Astrocyte (in vitro differentiated cells and primary cell): ENCODE measurements at places on chromosomes 1 and 21.

DNA sequence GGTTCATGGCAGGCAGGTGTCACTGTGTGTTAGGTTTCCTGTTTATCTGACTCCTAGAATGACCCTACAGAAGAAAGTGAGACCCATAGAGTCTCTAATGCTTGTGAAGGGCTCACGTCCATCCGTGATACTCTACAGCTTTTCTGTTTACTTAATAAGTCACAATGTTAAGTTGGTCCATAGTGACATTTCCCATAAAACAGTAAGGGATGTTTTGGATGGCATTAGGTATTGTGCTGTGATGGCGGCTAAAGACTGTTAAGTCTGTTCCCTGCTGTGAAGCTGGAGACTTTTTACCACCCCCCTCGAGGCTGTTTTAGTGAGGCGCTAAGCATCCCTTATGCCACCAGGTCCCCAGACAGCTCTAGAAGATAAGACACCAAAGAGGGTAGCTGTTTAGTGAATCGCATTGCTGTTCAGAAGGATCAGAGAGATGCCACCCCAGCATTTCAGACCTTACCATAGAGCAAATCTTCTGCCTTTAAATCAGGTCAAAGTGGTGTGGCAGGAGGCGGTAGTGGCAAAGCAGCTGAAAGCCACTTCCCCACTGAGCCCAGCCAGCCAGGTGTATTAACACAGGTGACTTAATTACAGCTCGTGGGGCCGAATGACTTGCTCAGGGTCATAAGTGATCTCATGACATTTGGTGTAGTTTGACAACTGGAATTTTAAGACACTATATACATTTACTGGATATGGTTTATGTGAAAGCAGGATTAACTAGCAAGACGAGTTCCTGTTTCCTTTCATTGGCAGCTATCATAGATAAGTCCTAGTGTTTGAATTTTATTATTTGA lies 25.0 kb downstream of the SLC37A1 start:
- DNase-seq, result no peak

- DNase-seq, result no peak
Measured at GRCh38 chr21:19013916-19014315, 610.3 kb upstream of the TMPRSS15 start.

DNA sequence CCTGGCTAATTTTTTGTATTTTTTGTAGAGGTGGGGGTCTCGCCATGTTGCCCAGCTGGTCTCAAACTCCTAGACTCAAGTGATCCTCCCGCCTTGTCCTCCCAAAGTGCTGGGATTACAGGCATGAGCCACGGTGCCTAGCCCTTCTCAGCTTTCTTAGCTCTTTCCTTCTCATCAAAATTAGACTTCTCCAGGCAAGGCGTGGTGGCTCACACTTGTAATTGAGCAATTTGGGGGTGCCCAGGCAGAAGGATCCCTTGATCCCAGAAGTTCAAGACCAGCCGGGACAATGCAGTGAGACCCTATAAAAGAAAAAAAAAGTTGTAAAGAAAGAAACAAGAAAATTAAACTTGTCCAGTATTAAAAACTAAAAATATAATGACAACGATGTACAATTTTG lies 112.6 kb upstream of the ERRFI1 start:
- DNase-seq, result no peak

DNA sequence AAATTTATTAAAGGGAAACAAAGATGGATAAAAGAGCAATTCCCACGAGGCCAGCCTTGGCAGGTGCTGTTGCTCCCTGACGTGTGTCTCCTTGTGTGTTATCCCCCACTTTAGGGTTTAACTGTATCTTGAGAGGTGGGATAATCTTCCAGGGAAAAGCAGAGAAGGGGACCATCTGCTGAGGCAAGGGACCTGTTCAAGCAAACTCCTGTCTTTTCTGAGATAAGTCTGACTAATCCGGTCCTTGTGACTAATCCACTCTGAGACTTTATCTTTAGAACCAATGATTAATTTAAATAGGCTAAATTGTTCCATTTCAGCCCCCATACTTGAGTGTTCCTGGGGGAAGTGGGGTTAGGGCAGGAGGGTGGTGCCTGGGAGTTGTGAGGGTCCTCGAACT lies 163.6 kb downstream of the CAMTA1 start:
- peak; percentile 36 for DNase-seq

DNA sequence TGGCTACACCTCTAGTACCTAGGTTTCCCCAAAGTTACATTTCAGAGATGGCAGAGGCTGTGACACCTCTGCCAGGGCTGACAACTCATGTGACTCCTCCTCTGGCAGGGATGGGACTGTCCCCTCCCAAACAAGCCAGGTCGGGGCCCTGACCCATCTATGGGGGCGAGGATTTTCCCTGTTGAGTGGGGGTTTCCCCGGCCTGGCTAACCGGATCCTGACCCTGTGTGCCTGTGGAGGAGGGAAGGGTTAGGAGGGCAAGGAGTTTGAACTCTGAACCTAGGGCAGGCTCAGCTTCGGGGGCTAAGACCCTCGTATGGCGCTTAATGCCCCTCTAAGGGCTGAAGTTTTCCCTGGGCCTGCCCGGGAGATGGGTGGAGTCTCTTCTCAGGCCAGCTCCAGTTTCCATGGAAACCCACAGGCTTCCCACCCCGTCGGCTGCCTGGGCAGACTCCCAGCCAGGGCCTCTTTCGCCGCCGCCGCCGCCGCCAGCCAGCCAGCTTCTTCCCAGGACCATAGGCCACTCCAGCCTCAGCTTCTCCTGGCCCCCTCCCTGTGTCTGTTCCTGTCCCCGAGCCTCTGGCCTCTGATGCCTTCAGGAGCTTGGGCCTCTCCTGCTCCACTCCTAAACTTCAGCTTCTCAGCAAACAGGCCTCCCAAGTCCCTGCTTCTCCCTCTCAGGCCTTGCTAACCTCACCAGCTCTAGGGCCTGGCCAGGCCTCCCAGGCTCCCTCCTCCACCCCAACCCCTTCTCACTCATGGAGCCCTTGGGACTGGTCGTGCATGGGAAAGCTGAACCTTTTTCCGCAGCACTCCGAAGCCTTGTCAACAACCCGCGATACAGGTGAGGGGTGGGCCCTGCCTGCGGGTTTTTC lies at the start of gene BTBD19:
BTBD19 (plus strand) TSS at position 461 of the 875 bp plus-strand sequence; CDS start at position 759, 298 bp downstream.
- peak; percentile 84 for DNase-seq

GRCh38 chr1:25528881-25529517 lies 14.4 kb upstream of the LDLRAP1 start:
- no peak for DNase-seq

DNA sequence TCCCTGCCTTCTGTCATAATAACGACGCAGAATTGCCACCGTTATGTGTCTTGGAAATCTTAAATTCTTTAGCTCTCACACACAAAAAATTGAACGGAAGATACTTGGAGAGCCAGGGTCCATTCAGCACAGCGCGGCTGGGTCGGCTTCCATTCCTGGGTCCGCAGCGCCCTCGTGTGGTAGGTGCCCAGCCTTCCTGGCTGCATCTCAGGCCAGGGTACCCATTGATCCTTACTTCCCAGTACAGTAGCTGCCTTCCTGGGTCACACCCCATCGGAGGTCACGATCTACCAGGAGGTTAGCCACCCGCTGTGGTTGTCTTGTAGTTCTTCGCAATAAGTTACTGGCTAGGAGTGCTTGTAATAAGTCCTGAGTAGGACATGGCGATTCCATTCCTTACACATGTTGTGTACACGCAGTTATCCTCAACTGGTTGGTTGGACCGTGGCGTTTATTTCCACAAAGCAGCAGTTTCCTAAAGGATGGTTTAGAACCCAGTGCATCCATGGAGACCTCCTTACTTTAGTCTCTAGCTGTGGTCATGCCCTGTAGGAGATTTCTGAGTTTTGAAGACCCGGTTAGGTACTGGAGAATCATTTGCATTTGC lies 9.9 kb upstream of the MTARC1 start:
- peak; percentile 22 for DNase-seq

GRCh38 chr21:32298658-32299081 lies at the start of gene MRAP:
MRAP (plus strand) TSS chr21:32298855; CDS start chr21:32298972, 117 bp downstream.
- DNase-seq, result no peak

GRCh38 chr1:103336408-103336807 lies 189.1 kb upstream of the RNPC3 start:
- DNase-seq, result no peak
